ENCODE measurements at places on chromosomes 6 and 20.
A peak's percentile ranks its signal among the peaks of the same experiment; 100 is the strongest.

GRCh38 chr6:68094070-68094469 is 541.0 kb upstream of the ADGRB3 start:
- no peak for DNase-seq

GRCh38 chr6:122702841-122703240 is 76.7 kb upstream of the FABP7 start:
- no peak for DNase-seq

DNA sequence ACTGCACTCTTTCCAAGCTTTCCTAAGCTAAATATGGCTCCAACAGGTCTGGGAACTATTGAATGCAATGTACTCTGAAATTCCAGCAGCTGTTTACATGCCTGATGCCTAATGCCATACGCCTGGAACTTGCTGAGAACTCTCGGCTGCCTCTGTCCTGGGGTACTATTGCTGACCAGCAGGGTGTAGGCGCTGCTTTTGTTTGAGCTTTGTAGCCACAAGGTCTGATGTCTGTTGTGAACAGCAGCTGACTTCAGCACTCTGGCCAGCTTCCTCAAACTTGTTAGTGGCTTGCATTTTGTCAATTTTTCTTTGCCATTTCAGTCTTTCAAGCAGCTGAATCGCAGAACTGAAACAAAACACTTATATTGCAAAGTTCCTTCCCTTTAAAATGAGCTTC is 26.7 kb downstream of the SAYSD1 start:
- DNase-seq, result no peak

DNA sequence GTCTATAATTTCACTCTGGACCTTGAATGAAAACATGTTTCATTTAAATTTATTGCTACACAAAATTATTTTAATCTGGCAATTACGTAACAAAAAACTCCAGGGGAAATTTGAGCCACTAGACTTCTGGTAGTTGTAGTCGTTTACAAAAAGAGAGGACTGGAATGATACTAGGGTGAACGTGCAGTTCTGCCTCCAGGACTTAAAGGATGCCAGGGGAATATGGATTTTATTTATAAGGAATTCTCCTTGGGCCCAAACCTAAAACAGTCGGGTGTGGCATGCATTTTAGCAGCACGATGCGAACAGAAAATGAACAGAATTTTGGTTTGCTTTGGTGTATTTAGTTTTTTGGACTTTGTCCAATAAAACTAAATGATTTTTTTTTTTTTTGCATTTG is 76.9 kb downstream of the PRL start:
- no peak for DNase-seq

DNA sequence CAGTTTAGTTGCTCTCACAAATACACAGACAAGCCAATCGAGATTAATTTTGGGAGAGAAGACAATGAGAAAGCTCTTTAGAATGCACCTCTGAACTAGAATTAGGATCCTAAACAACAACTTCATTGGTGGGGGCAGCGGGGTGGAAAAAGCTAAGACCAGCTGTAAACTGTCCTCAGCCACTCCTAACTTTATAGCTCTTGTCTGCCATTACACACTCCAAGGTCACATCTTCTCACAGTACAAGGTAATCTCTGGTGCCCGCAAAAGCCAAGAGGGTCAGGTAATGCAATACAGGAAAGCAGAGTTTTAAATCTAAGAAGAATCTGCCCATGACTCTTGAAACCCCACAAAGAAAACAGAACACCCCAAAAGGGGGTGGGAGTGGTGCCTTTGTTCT is 17.8 kb upstream of the IL22RA2 start:
- DNase-seq, result no peak

GRCh38 chr20:35699127-35699956 is at the start of the genes NFS1 and ROMO1:
Gene NFS1 (minus strand): TSS chr20:35699352. CDS start chr20:35699288, 64 bp downstream.
Gene ROMO1 (plus strand): TSS chr20:35699405. CDS start chr20:35699633, 228 bp downstream.
- DNase-seq, result peak; percentile 89

GRCh38 chr6:121925024-121925423 is 474.4 kb upstream of the HSF2 start:
- no peak for DNase-seq

DNA sequence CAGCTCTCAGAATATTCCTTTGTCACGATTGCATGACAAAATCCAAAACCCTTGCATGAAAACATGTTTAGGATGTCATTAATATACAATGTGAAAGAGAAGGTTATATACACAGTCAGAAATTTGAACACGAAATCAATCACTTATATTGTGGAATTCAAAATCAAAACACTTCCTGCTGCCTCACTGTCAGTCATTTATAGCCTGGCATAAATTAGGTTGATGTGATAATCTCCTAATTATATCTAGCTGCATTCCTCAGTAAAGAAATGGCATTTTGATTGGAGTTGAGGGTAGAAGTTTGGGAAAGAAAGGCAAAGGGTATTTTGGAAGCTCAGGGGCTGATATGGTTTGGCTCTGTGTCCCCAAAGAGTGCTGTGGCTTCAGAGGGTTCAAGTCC is 24.1 kb upstream of the BEND6 start:
- no peak for DNase-seq

DNA sequence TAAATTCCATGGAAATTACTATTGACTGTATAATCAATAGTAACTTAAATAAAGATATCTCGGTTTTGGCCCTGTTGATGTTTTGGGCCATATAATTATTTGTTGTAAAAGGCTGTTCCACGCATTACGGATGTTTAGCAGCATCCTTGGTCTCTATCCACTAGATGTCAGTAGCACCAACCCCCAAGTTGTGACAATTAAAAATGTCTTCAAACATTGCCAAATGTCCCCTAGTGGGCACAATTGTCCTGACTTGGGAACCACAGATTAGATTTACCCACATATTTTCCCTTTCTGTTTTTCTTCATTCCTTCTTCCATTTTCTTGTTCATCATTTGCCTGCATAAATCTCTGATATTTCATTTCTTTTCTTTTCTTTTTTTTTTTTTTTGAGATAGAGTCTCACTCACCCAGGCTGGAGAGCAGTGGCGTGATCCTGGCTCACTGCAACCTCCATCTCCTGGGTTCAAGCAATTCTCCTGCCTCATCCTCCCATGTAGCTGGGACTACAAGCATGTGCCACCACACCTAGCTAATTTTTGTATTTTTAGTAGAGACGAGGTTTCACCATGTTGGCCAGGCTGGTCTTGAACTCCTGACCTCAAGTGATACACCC is 13.6 kb upstream of the WFDC8 start:
- peak; percentile 41 for DNase-seq

DNA sequence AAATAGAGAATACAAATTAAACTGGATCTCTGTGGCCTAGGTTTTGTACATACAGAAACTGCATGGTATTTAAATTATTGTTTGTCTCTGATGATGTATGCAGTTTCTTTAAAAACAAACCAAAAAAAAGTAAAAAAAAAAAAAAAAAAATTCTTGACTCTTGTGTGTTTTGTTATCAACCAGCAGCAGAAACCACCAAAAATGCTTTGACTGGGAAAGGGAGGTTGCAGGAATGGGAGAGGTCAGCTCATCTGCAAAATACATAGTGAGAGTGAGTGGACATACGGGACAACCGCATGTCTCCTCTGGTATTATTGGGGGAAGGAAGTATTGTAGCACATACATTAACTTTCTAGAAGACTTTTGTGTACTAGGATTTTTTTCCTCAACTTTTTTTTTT is 38.0 kb downstream of the TBC1D7 start:
- no peak for DNase-seq

DNA sequence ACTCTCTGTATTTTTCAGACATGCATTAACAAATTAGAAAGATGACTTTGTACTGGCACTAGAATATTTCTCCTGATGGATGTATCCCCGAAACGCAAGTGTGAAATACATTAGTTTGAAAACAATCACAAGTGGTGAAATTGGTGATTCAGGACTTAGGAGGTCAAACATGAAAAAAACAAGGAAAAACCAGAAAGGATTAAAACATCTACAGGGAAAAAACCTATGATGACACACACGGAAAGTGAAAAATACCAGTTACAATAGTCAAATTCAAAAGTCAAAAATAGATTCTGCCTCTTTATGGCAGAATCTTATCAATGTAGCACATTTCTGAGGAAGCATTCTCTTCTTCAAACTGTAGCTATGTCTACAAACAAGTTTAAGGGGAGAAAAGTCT is 129.0 kb upstream of the SGK1 start:
- DNase-seq, result no peak

GRCh38 chr6:157200611-157201010 is 122.7 kb downstream of the TMEM242 start:
- no peak for DNase-seq

- no peak for DNase-seq
Observed at GRCh38 chr6:162289972-162290371, 437.6 kb downstream of the PRKN start.

- DNase-seq, result no peak
Observed at GRCh38 chr20:57813509-57814269, 103.9 kb upstream of the PMEPA1 start.

DNA sequence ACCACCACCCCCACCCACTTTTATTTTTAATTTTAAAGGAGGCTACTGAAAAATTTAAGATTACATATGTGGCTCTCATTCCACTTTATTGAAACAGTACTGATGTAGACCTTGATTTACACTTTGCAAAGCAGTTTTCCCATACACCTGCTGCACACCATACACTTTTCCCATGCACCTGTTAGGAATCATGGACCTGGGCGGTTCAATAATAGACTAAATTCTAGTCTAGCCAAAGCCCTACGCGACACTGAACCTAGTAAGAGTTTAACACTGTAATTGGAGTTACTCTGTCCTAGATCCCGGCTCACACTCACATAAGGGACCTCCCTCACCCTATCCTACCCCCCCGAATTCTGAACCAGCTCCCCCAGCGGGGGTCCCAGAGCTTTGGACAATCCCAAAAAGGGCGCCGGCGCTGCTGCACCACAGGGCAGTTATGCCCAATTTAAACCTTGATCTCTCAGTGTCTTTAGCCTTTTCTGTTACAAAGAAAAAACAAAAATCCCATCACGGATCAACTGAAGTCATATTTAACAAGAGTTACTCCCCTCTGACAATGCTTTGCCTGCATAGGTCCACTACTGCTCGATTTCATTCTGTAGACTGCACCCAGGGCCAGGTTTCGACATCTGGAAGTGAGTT is 2.4 kb upstream of the GCLC start:
- DNase-seq, result no peak

GRCh38 chr6:1757131-1757530 is 147.4 kb downstream of the FOXC1 start:
- DNase-seq, result no peak

- no peak for DNase-seq
Observed at GRCh38 chr6:152993431-152993830, 9.1 kb downstream of the MTRF1L start.

- DNase-seq, result peak; percentile 28
Observed at GRCh38 chr6:32271429-32271828, 47.6 kb upstream of the NOTCH4 start.

DNA sequence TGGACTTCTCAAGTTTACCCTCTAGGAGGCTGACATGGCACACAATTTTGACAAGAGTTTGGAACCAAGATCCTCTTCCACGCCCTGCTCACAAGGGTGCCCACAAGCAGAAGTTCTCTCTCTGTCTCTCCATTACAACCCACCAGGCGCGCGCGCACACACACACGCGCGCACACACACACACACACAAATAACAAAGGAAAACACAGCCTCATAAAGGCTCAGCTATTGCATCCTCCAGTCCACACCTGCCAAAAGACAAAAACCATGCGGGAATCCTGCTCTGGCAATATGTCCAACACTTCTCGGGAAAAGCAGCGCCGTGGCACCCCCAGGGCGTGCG is 870 bp downstream of the PAK5 start:
- no peak for DNase-seq
